ENCODE measurements at places on chromosomes 1 and 21.

DNA sequence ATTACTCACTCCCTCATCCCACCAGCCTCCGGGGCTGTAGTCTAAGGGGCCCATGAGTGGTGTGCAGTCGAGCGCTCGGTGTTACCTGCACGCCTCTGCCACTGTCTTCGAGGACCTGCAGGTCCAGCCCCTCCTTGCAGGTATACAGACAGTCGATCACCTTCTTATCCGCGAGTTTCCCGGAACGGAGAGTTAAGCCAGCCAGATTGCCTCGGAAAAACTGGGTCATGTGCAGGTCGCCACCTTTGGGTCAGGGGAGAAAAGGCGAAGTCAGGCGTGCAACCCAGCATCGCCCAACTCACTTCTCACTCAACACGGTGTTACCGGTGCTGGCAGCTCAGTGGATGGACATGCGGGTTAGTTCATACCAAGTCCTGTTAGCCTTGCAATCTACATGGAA lies 84.3 kb downstream of the PIK3CD start:
- DNase-seq = no peak

DNA sequence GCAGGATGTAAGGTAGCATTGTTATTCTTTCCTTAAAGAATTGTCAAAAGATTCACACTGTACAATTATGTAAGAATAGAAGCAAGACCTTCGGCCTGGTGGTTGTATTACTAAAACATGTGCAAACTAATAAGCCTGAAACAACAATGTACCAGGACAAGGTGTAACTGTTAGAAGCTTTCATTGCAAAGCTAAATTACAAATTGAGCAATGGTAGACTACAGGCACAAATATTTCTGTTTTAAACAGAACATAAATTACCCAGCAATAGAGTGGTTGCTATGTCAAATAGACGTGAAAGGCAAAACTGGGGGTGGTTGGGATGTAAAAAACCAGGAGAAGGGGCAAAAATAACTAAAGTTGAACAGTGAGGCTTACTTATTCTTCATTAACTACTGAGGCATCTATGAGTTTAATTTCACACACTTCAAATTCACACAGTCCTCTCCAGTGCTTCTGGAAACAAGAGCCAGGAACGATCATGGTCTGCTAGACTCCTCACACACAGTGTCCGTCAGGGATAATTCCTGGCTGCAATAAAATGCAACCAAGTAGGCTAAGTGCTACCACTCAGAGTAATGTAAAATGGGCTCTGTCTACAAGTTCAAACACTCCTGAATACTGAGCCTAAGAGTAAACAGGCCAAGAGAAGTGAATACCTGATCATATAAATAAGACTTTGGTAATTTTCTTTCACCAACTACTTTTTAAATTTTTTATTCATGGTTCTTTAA lies 39.3 kb upstream of the C1orf198 start:
- no peak for DNase-seq

- DNase-seq = no peak
These were observed 6.4 kb downstream of the PTGFR start for GRCh38 chr1:78497201-78497600.

DNA sequence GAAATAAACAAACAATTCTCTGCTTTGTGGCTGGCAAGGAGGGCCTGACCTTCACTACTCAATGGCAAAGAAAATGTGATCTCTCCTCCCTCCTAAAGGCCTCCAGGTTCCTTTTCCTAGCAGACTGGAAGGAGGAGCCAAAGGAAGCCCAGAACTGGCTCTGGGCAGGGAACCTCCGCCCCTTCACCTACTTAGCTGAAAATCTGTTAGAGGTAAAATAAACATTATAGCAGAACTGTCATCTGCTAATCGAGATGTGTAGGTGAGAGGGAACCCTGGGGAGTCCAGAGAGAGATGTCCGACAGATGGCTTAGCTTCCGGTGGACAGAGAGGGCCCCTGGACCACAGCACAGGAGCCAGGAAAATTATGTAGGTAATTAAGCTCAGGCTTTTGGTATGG lies 75.2 kb upstream of the KCNA3 start:
- no peak for DNase-seq

DNA sequence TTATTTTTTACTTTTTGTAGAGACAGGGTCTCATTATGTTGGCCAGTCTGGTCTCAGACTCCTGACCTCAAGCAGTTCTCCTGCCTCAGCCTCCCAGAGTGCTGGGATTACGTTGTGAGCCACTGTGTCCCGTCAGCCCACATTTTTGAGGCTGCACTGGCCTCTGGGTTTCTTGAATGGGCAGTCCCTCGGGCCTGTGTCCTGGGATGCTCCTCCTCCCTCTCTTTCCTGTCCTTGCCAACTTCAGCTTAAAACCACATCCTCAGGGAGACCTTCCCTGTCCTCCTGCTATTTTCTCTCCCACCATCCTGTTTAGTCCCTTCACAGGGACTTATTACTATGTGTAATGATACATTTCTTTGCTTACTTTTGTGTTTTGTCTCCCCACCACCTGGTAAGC lies 31.4 kb upstream of the LYST start:
- no peak for DNase-seq

- no peak for DNase-seq
These were observed 12.5 kb downstream of the TCP10L start for GRCh38 chr21:32572574-32573420.

DNA sequence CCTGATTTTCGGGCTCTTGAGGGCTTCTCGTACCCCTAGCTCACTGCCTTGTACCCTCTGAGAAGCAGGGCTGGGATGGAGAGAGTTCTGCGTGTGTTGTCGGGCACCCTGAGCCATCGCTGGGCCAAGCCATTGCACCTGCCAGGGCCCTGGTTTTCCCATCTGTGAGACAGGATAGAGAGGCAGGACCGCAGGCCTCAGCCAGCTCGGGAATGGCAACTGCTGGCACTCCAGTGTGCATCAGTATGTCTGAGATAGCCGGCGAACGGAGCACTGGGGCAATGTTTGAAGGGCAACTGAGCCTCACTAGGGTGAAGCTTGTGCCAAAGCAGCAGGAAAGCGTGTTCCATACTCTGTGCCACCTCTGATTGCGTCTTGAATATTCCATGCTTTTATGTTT lies 66.9 kb downstream of the TENT5C start:
- DNase-seq = no peak

- no peak for DNase-seq
These were observed 4.0 kb downstream of the HYI start for GRCh38 chr1:43449708-43450069.

DNA sequence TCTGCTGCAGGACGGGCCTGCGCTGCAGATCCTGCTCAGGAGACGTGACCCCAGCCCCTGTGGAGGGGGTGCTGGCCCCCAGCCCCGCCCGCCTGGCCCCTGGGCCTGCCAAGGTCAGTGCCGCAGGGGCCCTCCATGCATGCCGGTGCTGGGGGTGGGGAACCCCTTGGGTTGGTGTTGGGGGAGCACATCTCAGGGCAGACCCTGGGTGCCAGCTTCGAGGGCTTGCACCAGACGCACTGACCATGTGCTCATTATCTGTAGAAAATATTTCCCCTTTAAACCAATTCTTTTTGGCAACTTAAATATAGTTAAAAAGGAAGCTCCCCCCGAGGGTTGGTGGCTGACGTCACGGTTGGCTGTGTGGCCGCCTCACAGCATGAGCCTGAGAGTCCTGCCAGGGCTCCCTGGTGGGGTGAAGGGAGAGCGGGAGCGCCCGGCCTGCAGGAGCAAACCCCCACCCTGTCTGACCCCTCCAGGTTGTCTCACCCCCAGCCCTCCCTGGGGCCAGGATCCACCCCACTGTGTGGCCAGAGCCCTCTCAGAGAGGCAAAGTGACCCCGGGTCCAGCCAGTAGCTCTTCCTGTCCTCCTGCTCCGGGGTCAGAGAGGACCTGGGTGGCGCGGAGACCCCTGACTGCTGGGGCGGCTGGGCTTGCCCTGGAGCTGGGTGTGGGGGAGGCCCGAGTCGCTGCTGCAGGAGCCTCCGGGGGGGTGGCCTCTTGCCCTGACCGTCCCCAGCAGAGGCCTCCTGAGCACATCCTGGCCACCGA lies 5.3 kb upstream of the PFKL start:
- no peak for DNase-seq

DNA sequence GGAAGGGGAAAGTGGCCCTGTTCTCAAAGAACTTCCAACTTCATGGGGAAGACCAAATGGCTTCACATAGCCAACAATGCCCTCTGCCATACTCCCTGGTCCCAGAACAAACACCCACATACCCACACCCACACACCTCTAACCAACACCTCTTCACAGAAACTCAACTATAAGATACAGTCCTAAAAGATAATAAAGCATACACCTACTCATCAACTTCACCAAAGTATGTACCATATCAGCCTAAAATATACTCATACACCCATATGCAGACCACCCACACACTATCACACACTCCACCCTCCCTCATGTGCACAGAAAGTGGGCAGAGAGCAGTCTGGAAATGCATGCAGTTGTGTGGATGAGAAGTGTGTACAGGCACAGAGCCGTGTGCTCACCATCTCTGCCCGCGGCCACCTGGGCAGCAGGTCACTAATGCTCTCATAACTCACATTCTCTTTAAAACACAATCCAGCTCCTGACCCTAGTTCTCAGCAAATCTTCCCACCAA lies 27.7 kb downstream of the IQGAP3 start:
- no peak for DNase-seq

DNA sequence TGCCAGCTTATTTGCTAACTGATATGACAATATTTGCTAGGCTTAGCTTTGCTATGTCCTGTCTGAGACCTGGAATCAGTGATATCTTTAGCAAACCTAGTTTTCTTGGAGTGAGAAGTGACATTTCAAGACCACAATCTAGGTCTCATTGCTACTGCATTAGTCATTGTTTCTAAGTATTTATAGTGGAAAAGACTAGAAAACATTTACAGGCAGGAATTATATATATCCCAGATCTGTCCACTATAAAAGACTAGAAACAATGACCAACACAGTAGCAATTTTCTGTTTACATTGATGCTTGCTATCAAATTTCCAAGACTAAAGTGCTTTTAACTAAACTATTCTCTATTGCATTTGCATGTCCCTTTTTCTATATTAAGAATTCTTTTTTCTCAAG lies 5.0 kb upstream of the RGS18 start:
- DNase-seq = no peak

DNA sequence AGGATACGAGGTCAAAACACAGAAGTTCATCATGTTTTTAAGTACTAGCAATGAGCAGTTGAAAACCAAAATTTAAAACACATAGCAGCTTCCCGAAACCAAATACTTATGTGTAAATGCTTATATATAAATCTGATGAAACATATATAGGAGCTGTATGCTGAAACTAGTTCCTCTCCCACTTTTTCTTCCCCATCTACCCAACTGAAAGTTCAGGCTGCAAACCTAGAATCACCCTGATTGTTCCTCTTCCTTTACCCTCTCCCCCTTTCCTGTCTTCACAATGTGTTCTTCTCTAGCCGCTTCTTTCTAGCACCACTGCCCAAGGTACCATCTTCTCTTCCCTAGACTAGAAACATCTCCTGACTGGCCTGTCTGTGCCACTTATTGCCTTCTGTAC lies 90.6 kb downstream of the ST3GAL3 start:
- no peak for DNase-seq

GRCh38 chr1:7420098-7420445 lies 351.0 kb upstream of the VAMP3 start:
- DNase-seq = no peak

DNA sequence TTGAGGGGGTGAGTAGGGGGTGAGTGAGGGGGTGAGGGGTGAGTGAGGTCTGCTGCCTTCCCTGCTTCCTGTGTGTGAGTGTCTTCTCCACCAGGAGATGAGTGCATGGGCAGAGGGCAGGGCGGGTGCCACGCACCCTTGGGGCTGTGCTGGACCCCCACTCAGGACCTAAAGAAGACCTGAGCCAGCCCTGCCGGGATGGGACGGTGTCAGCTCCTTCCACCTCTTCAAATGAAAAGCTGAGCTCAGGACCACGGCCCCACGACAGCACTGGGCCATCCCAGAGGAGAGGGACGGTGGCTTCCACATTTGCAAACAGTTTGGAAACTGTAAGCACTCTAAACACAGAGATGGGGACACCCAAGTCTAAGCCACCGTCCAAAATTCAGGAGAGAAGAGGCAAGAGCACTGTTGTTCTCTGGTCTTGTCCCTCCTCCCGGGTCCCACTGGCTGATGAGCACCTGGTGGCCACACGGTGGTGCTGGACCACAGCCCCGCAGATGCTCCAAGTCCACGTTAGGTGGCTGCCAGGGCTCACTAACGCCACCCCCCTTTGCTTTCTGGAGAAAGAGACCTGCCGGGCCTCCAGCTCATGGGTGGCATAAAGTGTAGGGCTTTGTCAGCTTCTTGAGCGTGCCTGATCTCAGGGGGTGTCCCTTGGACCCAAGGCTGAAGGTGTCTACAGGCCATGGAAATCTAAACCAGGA lies 32.1 kb downstream of the TMPRSS2 start:
- no peak for DNase-seq

DNA sequence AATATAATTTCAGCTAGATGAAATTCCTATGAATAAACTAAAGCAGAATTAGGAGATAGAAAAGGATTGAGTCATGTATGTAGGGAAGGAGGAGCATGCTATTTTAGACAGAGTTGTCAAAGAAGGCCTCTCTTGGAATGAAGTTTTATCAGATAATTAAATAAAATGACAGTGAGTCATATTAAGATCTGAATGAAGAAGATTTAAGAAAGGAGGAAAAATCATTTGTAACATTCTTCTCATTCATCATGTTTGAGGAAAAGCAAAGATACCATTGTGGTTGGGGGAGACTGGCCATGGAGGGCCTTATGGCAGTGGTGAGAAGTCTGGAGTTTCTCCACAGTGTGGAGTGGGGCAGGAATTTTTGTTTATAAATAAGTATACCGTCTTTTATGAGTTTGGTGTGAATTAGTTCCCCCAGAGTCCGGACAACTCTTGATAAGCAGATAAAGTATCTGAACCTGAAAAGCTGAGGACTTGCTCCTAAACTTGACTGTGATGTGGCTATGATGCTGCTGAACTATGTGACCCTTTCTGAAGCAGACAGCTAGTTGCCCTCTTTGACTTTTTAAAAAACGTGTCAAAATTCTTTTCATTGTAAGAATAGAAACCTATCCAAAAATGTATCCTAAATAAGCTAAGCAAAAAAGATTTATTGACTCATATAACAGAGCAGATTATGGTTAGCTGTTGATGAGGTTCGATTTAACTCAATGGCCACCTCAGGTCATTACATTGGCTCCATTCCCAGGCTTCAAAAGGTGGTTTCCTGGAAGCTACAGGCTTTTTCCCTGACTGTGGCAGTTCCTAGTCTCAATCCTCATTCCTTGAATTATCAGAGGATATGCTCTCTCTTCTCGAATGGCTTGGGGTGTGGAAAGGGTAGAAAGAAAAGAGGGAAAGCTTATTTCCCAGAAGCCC lies 90.8 kb downstream of the LHX9 start:
- no peak for DNase-seq

GRCh38 chr1:176894450-176894849 lies 270.1 kb downstream of the ASTN1 start:
- no peak for DNase-seq

GRCh38 chr1:35442734-35443133 lies 114.5 kb downstream of the KIAA0319L start:
- DNase-seq = no peak

Data from ascending aorta (tissue), 2 donors.